Renal cortical epithelial cell (primary cell): ENCODE measurements at places on chromosomes 11 and 22. TPM values are rescaled to one million over a fixed set of nuclear protein-coding genes. Genes with fewer than 3 reads are reported as not detected.

DNA sequence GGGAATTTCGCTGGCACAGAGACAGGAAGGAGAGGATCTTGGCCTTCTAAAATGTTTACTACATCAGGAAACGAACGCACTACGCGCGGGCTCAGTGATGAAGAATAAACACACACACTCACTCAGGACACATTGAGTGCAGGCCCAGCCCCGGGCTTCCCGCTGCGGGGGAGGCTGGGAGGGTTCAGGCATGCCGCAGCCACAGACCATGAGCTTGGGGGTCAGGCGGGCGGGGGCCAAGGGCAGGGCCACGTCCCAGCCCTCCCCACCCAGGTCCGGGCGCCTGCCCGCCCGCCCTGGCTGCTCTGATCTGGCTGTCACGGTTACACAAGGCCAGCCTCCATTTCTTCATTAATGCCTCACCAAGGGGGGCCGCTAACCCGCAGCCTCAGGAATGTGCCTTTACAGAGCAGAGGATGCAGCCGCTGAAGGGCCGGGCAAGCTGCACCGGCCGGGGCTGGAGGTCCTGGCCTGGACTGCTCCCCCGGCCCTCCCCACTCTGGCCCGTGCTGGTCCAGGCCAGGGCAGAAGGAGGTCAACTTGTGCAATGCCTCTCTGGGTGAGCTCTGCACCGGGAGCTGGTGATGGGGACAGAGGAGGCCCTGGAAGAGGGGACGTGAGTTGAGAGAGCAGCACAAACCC is 41.7 kb downstream of the IGF2 start:
- peak; percentile 67 for DNase-seq

GRCh38 chr11:117913736-117914397 is 15.3 kb downstream of the TMPRSS13 start:
- no peak for DNase-seq

GRCh38 chr22:40408718-40409612 is 38.6 kb downstream of the SGSM3 start:
- DNase-seq = no peak

GRCh38 chr11:61539006-61539405 is 30.5 kb downstream of the LRRC10B start:
- DNase-seq = no peak

- no peak for DNase-seq
Measured at GRCh38 chr11:93517041-93517440, 26.1 kb downstream of the SMCO4 start.

GRCh38 chr11:39288011-39288410 is 2171.4 kb downstream of the LRRC4C start:
- no peak for DNase-seq

DNA sequence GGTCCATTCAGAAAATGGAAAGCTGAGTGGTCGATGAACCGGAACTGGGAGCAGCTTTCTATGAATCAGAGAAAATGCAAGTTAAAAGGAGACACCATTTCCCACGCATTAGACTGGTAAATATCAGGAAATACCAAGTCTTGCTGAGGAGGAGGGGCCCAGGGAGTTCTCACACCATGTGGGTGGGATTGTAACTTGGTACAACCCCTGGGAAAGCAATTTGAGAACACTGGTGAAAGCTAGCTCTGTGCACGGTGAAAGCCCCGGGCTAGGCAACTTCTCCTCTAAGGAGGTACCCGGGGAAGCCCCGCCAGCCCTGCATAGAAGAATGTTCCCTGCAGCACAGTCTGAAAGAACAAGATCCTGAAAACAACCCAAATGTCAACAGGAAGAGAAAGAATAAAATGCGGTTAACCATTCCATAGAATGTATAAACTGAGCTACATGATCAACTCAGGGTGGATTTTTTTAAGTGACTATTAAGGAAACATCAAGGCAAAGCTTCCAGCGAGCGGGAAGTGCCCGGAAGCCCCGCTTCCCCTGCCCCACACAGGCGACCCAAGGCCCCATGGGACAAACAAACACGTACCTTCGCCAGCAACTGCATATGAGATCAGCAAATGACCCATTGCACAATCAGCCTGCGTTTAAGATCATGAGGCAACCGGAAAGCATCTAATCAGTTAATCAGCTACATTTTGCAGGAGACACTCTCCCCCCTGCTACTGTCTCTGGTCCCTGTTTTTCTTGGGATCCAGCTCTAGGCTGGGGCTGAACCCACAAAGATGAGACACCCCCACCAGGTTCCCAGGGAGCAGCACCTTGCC is 11.3 kb downstream of the SHANK2 start:
- DNase-seq = peak; percentile 99

DNA sequence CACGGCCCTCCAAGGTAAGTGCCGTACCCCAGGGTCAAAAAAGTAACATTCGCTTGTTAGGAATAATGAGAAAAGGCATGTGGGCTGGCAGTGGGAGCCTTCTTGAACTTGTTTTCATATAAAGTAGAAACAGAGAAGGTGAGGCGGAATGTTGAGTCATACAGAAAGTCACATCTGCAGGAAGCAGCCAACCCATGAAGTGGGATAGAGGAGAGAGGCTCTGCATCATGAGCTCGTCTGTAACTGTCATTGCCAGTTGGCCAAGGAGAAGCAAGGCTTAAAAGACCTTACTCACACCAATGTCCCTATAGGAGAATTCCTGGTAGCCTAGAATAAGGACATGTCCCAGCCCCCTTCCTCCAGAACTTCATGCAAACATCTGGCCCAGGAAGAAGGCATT is 253.3 kb downstream of the BUD13 start:
- DNase-seq = no peak

DNA sequence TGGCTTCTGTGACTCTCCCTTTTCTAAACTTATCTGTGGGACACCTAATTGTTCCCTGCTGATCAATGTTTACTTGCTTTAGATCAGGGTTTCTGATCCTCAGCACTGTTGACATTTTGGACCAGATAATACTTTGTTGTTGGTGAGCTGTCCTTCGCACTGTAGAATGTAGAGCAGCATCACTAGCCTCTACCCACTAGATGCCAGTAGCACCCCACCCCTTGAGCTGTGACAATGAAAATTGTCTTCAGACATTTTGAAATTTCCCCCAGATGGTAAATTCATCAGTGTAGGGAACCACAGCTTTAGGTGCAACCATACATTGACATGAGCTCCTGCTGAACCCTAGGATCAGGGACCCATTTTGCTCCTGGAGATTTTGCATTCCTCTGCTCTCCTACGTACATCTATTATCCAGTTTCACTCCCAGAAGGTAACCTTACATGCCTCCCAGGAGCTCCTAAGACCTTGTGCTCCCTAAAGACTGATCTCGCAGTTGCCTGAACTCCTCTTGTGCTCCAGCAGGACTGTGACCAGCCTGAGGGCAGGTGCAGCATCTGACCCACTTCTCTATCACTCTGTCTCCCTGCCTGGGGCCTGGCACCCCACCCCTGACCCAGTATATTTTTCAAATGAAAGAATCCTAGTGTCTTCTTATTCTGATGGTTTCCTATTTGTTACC is 107.8 kb downstream of the FAR1 start:
- DNase-seq = peak; percentile 42

DNA sequence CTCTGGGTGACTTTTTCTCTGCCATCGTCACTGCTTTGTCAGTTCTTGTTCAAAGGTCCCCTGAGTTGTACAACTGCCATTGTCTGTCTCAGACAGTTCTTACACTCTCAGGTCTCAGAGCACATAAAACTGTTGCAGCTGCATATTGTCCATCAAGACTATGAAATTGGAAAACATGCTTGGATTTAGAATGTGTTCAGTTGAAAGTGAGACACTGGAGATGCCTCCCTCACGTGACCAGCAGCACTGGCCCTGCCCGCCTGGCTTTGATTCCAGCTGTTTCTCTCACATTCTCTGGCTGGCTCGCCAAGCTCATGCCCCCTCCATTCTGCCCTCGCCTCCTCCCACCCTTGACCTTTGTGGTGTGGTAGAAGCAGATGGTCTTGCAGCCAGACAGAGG is 244.2 kb downstream of the NTM start:
- DNase-seq = no peak

DNA sequence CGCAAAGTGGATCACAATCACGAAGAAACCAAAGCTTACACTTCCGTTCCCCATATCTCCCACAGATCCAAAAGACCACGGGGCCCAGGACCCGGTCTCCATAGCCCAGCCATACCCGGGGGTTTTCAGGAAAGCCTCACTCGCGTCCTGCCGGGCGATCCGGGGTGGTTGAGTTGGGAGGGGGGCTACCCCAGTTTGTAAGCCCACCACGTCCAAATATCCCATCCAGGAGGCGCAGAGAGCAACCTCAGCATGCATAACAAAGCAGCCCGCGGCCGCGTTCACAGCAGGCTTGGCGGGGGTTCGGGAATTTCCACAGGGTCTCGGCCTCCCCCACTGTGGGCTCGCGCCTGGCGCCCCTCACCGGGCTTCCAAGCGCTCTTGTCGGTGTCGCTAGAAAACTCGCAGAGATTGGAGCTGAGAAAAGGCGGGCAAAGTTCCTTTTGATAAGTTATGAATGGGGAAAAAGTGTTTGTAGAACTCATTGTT is 9.5 kb downstream of the SDF2L1 start:
- DNase-seq = no peak

DNA sequence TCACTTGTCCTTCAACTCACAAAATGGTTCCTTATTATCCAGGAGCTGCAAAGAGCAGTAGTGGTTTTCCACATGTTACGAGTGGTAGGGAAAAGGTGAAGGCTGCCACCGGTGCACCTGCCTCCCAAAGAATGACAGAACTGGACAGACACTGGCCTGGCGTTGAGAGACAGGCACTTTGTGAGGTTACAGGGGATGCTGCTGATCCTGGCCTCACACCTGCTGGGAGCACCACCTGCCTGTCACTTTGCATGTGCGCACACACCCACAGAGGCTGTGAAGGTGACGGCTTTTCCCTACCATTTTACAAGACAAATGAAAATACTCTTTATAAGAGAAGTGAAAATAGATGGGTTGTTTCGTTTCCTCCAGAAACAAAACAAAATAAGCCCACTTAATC is 175.3 kb upstream of the B3GAT1 start:
- DNase-seq = no peak

- DNase-seq = no peak
Measured at GRCh38 chr11:575313-575995, 816 bp upstream of the PHRF1 start.

GRCh38 chr11:112723676-112724495 is 237.3 kb upstream of the NCAM1 start:
- DNase-seq = no peak

The IL18 gene
- 1.6 and 34.2 TPM in 2 replicates for total RNA-seq

The APOL5 gene
- not detected in 2 replicates for total RNA-seq

The ACAT1 gene
- total RNA-seq = 117 and 159 TPM in 2 replicates
